ENCODE measurements at places on chromosomes 16 and 17.

- no peak for DNase-seq
Observed at GRCh38 chr17:83004791-83005380, 74.5 kb upstream of the METRNL start.

DNA sequence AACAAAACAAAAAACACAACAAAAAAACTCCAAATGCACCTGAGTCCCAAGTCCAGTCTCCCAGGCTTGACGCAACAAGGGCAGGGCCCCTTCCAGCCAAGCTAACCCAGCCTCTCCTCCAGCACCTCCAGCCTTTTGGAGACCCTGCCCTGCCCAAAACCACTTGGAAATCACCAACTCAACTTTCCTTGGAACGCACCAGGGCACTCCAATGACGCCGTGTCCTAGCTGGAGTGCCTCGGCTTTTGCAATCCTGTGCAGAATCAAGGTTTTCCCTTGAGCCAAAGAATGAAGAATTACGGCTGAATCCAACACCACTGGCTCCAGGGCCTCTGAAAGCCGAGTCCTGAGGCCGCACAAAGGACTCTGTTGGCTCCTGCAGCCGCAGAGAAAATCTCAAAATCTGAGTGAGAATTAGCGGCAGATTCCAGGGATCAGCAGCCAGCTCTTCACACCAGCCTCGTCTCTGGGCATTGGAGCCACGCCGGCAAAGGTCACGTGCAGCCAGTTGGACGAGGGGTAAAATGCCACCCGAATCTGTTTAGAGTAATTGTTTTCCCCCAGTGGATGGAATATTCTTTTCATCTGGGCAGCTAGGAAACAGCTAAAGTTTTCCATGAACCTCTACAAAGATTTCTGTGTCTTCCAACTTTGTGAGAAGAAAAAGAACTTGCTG is 9.7 kb upstream of the BAIAP2 start:
- DNase-seq: no peak

GRCh38 chr17:57458718-57459285 is 202.5 kb downstream of the MSI2 start:
- no peak for DNase-seq

GRCh38 chr17:29162082-29162908 is 17.9 kb downstream of the MYO18A start:
- no peak for DNase-seq

GRCh38 chr17:38579934-38580333 is 25.8 kb downstream of the SRCIN1 start:
- DNase-seq: no peak

DNA sequence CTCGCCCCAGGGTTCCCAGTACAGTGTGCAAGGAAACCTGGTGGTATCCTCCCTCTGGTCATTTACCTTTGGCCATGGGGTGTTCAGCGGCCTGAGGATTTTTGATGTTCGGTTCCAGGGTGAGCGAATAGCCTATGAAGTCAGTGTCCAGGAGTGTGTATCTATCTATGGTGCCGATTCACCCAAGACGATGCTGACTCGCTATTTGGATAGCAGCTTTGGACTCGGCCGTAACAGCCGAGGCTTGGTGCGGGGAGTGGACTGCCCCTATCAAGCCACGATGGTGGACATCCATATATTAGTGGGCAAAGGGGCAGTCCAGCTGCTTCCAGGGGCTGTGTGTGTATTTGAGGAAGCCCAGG is 1.2 kb downstream of the AOC2 start:
- DNase-seq: no peak

DNA sequence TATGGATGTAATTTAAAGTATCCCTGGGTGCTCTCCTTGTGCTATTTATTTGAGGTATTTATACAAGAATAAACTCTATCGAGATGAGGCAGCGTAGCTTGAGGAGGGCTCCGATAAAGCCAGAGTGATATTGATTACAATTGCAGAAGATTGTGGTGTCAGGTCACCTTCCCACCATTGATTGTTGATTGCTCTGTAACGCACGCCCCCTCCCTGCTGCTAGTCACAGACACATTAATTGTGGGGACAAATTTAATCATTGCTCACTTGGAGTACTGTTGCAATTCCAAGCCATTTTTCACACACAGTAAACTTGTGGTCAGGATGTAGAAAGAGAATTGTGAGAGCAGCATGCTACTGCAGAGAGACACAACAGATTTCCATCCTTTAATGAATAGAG is 75.4 kb downstream of the IRX3 start:
- no peak for DNase-seq

DNA sequence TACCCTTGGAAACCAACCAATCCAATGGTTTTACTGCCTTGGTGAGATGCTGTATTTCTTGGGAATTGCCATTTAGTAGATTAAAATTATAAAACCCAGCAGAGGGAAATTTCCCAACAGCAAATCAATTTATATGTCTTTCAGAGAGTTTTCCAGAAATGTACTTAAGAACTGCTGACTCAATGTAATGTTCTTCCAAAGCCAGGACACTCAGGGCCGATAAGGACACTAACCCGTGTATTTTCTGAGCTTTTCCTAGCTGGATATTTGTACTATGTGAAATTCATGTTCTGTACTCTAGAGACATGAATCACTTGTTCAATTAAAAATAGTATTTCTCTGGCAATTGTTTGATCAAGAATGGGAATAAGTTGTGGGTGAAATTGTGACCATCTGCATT is 121.4 kb downstream of the KCNJ2 start:
- DNase-seq: no peak

DNA sequence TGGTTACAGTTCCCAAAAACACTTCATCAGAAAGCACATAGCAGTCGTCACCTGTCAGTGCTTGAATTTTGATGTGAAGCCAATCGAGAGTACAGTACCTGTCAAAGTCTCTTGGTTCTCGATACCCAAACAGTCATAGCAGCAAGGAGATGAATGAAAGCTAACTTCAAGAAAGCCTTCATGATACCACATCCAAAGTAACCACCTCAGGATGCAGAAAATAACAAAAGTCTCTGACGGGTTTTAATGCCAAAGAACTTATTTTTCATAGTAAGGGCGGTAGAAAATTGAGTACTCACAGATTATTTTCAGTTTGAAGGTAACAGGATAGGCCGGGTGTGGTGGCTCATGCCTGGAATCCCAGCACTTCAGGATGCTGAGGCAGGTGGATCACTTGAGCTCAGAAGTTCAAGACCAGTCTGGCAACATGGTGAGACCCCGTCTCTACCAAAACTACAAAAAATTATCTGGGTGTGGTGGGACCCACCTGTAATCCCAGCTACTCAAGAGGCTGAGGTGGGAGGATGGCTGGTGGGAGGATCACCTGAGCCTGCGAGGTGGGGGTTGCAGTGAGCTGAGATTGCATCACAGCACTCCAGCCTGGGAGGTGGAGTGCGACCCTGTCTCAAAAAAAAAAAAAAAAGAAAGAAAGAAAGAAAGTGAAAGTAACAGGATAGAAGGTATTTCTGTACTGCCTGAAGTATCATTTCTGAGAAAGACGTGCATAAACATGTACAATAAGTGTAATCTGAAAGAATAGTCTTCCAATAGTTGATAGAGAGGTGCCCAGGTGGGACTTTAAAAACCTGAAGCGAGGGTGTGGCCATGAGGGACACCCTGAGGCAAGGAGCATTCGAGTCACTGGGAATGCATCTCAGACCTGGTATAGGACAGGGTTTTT is 15.4 kb downstream of the MFSD11 start:
- DNase-seq: peak; percentile 75

GRCh38 chr17:76532072-76532651 is 5.3 kb downstream of the CYGB start:
- DNase-seq: peak; percentile 7

- peak; percentile 62 for DNase-seq
Observed at GRCh38 chr16:1102921-1103635, 7.0 kb upstream of the C1QTNF8 start.

- no peak for DNase-seq
Observed at GRCh38 chr17:31114956-31115555, 20.3 kb downstream of the NF1 start.

DNA sequence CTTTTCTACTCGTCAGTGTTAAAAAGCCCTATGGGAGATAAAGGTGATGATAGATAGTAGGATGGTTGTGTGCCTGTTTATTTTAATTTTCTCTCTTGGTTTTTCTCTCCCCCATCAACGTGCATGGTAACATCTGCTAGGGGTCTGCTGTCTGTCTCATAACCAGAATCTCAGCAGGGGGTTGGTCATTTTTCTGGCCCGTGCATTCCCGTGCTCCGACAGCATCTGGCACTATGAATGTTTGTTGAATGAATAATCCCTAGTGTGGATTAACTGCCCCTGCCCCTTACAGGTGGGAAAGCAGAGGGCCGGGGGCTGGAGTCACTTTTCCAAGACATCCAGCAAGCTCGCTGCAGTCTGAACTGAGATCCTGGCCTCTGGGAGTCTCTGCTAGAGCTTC is 6.3 kb downstream of the CA5A start:
- DNase-seq: no peak

DNA sequence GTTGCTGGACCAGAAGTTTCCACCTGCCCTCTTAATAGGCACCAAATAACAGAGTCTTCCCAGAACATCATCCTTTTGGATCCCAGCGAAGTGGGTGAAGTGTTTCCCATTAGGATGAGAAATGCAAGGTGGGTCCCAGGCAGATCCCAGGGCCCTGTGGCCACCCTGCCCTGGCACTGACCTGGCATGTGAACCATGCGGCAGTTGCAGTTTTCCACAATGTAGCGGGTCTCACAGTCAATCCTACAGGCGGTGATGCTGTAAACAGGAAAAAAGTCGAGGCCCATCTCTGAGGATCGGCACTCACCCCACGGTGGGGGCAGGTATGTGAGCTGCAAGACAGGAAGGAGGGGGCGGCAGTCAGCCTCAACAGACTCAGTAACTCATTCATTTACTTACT is 36.4 kb downstream of the SPACA3 start:
- DNase-seq: no peak

- no peak for DNase-seq
Observed at GRCh38 chr17:652314-652713, 62.3 kb downstream of the VPS53 start.

- no peak for DNase-seq
Observed at GRCh38 chr17:39648616-39649366, 11.8 kb downstream of the STARD3 start.

DNA sequence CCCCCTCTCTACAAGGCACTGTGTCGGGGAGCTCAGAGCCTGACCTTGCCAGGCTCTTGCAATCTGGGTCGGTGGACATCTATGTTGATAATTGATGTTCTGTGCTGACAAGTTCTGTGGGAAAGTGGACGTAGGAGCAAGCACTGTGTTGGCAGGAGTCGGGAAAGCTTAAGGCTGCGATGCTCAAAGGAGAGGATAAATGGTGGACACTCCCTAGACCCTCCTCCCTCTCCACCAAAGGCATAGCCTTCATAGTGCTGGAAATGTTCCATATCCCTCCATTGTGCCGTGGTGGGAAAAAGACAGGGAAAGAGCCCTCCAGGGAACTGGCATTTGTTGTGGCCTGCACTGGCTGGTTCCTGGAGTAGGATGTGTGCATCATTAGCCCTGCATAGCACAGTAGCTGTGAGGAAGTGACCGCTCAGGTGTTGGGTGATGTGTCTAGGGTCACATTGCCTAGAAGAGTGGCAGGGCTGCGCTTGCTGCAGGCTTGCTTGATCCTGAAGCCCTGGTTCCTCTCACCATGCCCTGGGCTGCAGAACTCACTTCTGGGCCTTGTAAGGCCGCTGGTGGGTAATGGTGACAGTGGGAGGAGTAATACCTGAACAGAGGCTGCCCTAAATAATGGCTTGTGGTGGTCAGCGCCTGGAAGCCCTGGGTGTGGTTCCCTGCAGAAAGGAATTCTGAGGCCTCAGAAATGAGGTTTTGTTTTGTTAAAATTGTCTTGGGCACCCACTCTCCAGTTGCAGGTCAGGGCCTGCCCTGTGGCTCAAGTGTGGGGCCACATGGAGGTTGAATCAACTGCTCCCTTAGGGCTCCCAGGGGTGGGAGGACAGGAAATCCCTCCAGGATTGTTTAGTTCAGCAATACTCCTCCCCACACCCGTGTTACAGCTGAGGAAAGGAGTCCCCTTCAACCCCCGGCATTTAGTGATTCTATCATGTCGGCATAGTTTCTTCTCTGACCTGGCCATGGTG is 62.6 kb downstream of the KSR1 start:
- no peak for DNase-seq

- DNase-seq: peak; percentile 32
Observed at GRCh38 chr17:62164747-62165722, 100.0 kb upstream of the MED13 start.

GRCh38 chr17:1460233-1460632 is 4.2 kb upstream of the CRK start:
- DNase-seq: no peak

GRCh38 chr17:80874866-80875445 is 116.7 kb upstream of the CHMP6 start:
- DNase-seq: no peak

- DNase-seq: no peak
Observed at GRCh38 chr17:6556121-6557039, at the start of gene PITPNM3. PITPNM3 (minus strand) TSS chr17:6556555; CDS start chr17:6556406, 149 bp downstream.

- no peak for DNase-seq
Observed at GRCh38 chr17:74816905-74817620, 40.9 kb upstream of the NAT9 start.

DNA sequence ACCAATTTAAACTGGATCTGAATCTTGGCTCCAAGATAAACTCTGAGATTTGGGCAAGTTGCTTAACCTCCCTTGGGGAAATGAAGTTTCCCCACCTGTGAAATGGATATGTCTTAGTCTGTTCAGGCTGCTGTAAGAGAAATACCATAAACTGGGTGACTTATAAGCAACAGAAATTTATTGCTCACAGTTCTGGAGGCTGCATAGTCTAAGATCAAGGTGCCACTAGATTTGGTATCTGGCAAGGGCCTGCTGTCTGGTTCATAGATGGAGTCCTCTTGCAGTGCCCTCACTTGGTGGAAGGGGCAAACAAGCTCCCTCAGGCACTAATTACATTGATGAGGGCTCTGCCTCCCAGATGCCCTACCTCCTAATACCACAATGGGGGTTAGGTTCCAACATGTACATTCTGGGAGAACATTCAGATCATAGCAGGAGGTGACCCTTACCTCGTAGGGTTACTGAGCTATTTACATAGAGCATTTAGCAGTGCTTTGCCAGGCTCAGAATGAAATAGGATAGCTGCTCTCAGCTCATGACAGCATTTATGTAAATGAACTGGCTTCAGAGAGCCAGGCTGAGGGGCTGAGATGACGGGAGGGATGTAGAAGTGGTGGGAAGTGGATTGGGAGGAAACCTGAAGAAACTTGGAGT is 83.9 kb downstream of the SPECC1 start:
- no peak for DNase-seq

GRCh38 chr17:18025945-18026776 is 12.8 kb downstream of the ATPAF2 start:
- no peak for DNase-seq

- DNase-seq: no peak
Observed at GRCh38 chr16:3152027-3152276, 17.1 kb downstream of the ZNF213 start.

DNA sequence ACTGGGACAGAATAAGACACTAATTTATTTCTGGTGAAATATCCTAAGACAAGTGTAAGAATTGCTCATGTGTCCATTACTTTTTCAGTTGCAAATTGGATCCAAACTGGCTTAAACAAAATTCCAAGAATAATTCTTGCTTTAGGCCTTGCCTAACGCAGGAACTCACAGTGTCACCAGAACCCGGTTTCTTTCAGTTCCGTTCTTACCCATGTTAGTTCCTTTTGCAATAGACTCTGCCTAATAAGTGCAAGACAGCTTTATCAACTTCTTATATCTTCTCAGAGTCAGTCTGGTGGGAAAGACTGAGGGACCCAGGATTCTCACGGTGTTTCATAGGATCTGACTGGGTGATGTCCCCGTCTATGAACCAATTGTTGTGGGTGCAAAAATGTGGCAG is 24.7 kb downstream of the GDE1 start:
- no peak for DNase-seq

All from CD4-positive, alpha-beta memory T cell (primary cell).